H9 (cell line): ENCODE measurements at places on chromosomes 2 and 18.
A peak's percentile ranks its signal among the peaks of the same experiment; 100 is the strongest.

DNA sequence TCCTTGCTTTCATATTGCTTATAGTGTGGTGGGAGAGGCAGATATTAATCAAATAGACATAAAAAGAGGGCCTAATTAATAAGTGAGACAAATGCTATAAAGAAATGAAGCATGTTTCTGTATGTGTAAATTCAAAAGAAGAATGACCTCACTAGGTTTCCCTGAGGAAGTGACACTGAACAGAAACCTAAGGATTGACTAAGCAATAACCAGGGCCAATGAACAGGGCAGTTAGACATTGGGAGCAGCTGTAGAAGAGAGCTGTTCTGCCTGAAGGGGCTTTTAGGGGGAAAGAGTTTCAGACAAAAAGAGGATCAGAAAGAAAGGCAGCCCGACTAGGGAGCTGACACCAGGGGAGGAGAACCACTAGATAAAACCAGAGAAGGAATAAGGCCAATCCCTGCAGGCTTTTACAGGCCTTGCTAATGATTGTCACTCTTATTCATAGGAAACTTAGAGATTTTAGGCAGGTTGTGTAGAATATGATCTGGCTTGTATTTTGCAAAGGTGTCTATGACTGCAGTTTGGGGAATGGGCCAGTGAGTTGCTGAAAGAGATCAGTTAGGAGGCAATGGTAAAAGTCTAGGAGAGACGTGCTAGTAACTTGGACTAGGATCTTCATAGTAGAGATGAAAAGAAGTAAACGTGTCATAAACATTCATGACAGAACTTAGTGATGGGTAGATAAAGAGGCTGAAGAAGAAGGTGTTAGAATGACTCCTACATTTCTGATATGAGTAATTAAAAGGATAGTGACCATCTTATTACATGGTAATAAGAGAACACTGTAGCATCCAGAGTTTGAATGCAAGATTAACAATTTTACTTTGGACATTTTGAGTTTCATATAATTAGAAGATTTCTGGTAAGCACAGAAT, 26.8 kb upstream of the NABP1 start:
- no peak for DNase-seq

DNA sequence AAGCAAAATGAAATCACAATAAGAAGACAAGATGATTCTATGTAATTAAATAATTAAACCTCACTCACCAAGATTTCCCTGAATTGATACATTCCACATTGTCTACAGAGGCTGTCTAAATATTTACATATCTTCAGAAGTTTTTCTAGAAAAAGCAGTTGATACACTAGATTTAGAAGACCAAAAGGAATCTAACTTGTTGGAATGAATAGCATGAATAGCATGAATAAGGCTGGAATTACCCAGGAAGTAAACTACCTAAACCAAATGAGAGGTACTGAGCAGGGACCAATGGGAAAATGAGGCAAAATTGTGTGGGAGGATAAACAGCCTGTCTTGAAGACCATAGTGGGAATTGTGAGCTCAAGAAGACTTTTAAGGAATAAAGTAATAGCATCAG, 479.7 kb downstream of the TXNL1 start:
- no peak for DNase-seq

GRCh38 chr2:98579926-98580325, 28.4 kb downstream of the COA5 start:
- no peak for DNase-seq

GRCh38 chr2:219073413-219074129, 12.8 kb upstream of the IHH start:
- DNase-seq, result peak; percentile 80

DNA sequence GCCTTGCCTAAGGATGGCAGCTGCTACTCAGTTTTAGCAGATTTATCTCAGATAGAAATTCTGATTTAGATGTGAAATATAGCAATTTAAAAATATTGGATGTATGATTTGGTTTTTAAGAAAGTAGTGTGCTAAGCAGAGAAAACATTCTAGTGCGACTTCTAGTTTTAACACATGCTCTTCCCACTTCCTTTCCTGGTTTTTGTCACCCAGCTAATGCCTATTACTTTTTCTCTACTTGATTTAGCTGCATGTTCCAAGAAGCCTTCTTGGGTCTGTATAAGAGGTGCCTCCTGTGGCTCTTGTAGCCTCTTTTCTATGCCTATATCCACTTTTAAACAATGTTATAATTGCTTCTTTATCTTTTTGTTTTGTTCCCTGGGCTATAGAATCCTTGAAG, 53.0 kb downstream of the GPD2 start:
- DNase-seq, result no peak

- peak; percentile 30 for DNase-seq
These were observed 247.4 kb upstream of the CHAC2 start for GRCh38 chr2:53519918-53520841.

GRCh38 chr2:86520153-86520552, 43.1 kb downstream of the CHMP3 start:
- DNase-seq, result no peak

- DNase-seq, result no peak
These were observed 7.7 kb downstream of the FBXO15 start for GRCh38 chr18:74139888-74140287.

- DNase-seq, result no peak
These were observed 213.8 kb upstream of the SLC8A1 start for GRCh38 chr2:40665493-40666232.

DNA sequence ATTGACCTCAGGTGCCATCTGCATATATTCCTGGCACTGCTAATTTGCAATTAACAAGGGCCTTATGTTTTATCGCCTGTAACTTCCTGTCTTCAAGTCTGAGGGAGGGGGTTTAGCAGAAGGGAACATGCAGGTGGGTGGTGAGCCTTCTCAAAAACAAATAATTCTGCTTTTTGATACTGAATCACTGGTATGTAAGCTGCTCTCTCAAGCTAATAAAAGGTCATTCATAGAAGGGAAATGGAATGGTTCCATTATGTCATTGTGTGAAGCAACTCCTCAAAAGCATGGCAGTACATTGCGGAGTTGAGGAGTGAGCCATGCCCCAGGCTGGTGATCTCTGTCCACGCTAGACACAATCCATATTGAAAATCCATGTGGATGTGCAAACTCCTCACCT, 414.8 kb upstream of the ID2 start:
- no peak for DNase-seq

DNA sequence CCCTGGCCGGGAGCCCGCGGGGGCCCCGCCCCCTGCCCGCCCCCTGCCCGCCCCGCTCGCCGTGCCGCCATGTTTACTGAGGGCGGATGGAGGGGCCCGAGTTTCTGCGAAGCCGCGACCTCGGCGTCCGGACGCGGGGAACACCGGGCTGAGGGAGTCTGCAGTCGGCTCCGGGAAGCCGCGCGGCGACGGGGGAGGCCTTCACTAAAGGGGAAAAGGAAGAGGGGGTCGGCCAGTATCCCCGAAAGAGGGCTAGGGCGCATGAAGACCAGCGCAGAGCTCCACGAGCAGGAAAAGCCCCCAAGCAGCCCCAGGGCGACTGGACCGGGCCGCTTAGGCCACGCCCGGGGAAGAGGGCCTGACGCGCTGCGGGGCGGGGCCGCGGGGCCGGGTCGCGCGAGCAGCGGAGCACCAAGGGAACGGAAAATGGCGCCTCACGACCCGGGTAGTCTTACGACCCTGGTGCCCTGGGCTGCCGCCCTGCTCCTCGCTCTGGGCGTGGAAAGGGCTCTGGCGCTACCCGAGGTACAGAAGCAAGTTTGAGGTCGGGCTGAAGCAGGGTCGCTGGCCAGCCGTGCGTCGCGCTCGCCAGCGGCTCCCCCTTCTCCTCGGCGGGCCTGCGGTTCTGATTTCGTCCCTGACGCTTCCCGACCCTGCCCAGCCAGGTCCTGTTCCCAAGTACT, at the start of the genes ATRAID and SLC5A6:
TSS of gene ATRAID (plus strand) at position 99 of the 683 bp plus-strand sequence. CDS start at position 427, 328 bp downstream.
TSS of gene SLC5A6 (minus strand) at position 326 of the 683 bp plus-strand sequence. CDS start 4,618 bp downstream, outside the sequence.
- peak; percentile 91 for DNase-seq

DNA sequence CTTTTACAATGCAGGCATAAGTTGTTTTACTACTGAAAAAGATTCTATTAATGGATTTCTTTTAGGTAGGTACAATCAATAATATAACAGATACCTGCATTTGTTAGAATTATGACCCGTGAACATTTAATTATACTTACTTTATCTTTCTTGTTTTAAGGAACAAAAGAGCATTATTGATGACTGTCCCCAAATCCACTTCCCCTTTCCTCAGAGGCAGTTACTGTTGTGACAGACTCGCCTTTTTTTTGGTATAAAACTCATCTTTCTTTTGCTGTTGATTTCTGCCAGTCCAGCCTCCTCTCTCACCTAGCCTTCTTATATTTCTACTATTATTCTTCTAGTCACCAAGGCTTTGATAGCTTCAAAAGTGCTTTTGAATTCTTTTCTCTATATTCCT, 12.1 kb downstream of the ACTR3 start:
- DNase-seq, result no peak

- no peak for DNase-seq
These were observed 113.1 kb downstream of the PDCL3 start for GRCh38 chr2:100675855-100676254.

GRCh38 chr2:16322308-16323125, 343.1 kb downstream of the CYRIA start:
- DNase-seq, result no peak

- DNase-seq, result no peak
These were observed 935.0 kb downstream of the TRIB2 start for GRCh38 chr2:13651684-13652131.

GRCh38 chr2:51013933-51014526, 17.9 kb downstream of the NRXN1 start:
- DNase-seq, result no peak

DNA sequence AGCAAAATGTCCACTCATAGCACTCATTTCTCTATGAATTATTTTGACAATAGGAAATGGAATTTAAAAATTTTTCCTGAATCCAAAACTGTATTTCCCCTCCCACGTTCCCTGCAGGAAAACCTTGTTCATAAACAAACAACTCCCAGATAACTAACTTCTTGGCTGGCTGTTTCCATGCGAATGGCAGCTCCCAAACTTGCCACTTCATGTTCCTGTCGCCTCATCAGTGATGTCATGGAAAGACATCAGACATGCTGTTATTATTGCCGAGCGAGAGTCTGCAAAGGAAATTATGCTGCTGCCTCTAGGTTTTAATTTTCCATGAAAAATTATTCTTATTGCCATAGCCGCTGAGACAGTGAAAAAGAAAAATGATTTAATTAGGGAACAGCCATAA, 117.0 kb upstream of the RIOK3 start:
- no peak for DNase-seq

GRCh38 chr2:15112216-15112615, 448.9 kb downstream of the NBAS start:
- no peak for DNase-seq

- DNase-seq, result no peak
These were observed 976.2 kb upstream of the CDH2 start for GRCh38 chr18:29153091-29153490.

- DNase-seq, result no peak
These were observed 96.6 kb upstream of the CABLES1 start for GRCh38 chr18:23038712-23039111.

DNA sequence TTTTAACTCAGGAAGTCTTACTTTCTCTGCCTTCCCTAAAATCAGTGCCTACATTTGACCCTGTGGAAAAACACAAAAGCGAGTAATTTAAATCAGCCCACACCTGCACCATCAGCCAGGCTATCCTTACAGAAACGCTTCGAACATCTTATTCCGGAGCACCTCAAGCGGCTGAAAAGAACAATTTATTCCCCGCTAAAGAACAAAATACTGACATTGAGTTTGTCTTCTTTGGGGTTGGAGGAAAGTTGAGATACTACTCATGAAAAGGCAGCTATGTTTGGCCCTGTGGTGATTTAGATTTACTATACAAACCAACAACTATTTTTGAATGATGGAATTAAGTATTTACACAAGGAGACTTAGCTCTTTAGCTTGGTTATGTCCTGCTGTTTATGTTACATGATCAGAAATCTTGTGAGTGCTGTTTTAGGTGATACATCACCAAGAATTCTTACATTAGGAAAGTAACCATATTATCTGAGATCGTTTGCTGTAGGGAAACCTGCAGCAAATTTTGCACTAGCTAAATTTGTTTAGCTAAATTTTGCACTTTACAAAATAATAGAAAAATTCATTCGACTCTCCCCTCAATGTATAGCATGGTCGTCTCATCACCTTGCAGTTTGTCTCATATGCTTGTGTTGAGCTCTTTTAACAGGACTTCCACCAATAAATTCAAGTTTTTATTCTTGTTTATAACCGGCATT, 158.8 kb upstream of the SIX2 start:
- no peak for DNase-seq

DNA sequence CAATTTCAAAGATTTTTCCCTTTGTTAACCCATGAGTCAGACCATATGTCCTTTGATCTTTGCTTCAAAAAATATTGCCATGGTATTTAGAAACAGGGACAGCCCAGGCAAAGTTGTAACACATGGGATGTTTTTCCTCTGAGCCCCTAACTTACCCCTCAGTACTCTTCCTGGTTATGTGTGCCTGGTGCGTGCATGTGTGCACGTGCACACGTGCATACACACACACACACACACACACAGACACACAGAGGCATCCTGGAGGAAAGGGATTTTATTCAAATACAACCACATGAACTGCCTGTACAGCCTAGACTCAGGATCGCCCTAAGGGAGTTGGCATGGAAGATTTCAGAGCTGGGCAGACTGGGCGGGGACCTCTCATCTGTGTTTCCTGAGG, 5.1 kb downstream of the AFF3 start:
- DNase-seq, result no peak

- DNase-seq, result no peak
These were observed 31.8 kb upstream of the MTCL1 start for GRCh38 chr18:8673256-8674209.
